ENCODE measurements at places on chromosomes 13 and 19.

DNA sequence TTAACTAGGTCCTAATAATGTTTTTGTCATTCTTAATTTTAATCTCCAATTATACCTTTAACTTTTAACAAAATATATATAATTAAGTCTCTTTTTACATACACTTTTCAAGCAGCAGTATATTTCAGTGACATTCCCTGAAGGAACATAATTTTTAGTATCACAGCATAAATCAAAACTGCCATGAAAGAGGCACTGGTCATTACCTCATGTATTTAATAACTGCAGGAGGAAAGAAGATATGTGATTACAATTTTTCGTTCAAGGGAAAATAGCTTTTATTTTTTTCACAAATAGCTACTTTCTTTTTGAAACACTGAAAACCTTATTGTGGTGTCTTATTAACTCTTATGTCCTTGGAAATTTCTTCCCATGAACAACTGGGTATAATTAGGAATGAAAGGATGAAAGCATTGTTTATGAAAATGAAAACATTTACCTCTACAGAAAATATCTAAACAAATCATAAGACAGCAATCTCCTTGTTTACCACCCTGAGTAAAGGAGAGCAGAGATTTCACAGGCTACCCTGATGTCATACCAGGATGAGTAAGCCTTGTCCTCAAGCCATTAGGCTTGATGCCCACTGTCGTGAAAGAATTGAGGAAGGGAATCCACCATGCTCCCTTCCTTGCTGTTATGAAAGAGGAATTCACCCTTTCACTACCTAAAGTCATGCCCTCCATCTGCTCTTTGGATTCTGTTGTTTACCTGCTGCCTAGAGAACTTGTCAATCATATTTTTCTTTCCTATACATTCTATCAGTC lies 877.2 kb upstream of the PCDH20 start:
- no peak for DNase-seq

GRCh38 chr13:74253161-74253560 lies 119.0 kb upstream of the KLF12 start:
- DNase-seq: no peak

- no peak for DNase-seq
Measured at GRCh38 chr19:4494691-4495064, 22.6 kb downstream of the HDGFL2 start.

DNA sequence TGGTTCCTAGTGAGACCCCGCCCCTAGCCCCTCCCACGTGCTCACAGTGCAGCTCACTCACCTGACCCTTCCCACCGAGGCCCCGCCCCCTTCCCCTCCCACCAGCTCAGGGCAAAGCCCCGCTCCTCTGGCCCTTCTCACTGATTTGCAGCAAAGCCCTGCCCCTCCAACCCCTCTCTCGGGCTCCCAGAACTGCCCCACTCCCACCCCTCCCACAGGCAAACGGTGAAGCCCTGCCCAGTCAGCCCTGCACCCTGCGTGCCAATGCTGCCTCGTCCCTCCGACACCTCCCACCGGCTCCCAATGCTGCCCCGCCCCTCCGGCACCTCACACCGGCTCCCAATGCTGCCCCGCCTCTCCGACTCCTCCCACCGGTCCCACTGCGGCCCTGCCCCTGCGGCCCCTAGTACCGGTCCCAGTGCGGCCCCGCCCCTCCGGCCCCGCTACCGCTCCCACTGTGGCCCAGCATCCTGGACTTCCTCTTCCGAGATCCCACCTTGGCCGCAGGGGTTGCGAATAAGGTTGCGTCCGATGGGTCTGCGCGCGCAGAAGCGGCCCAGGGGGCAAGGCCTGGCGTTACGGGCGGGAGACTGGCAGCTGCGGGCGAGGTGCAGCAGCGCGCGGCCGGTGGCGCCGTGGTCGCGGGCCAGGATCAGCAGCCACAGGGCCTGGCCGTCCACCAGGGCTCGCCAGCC lies 834 bp downstream of the FBXO27 start:
- peak; percentile 100 for DNase-seq

GRCh38 chr13:33509642-33510229 lies 224.2 kb upstream of the STARD13 start:
- no peak for DNase-seq
